Renal cortical epithelial cell (primary cell): ENCODE measurements at places on chromosomes 7 and 10.

GRCh38 chr10:15796098-15796759 lies 64.1 kb downstream of the MINDY3 start:
- DNase-seq = no peak

GRCh38 chr10:18539335-18539734 lies 112.1 kb downstream of the NSUN6 start:
- DNase-seq = no peak

- no peak for DNase-seq
Measured at GRCh38 chr7:7426676-7427075, 109.0 kb downstream of the COL28A1 start.

GRCh38 chr10:114035791-114036190 lies 7.9 kb upstream of the ADRB1 start:
- no peak for DNase-seq

GRCh38 chr7:40799493-40800403 lies 664.9 kb downstream of the SUGCT start:
- no peak for DNase-seq

- no peak for DNase-seq
Measured at GRCh38 chr7:156017916-156018700, 205.8 kb upstream of the SHH start.

GRCh38 chr7:111820621-111821020 lies 258.3 kb upstream of the IMMP2L start:
- no peak for DNase-seq

- DNase-seq = no peak
Measured at GRCh38 chr10:13916384-13916947, 329.7 kb downstream of the PRPF18 start.

DNA sequence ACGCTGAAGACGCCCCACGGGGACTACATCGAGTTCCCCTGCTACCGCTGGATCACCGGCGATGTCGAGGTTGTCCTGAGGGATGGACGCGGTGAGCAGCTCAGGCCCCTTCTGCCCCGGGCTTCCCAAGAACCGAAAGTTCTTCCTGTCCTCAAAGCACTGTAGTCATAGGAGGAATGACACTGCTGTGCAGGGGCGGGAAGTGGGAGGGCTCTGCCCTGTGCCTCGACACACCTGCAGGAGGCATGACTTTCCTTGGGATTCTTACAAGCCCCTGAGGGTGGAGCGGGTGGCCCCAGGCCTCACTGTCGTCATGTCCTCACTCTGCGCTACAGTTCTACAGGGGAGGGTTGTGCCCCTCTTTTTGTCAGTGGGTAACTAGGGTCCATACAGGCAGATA lies 8.6 kb downstream of the ALOX5 start:
- DNase-seq = no peak

- no peak for DNase-seq
Measured at GRCh38 chr7:131383417-131384285, 56.0 kb downstream of the MKLN1 start.

DNA sequence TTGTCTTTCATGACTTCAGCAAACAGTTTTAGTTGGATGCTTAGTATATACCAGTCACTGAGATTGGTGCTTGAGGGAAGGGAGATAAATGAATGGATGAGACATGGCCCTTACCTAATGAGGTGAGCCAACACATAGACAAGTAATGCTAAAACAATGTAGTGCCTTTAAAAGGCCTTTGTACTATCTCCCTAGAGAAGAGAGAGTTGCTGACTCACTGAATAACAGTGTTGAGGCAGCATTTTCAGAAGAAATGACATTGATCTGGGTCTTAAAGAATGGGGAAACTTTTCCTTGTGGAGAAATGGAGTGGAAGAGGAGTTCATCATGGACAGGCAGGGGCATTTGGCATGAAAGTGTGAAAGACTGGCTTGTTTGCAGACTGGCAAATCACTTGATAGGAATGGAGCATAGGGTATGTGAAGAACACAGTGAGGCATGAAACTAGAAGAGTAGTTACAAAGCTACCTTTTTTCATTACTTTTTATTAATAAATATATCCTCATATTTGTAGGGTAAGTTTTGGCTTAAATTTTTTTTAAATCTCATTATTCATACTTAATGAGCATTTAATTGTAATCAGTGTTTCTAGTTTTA lies 91.2 kb downstream of the KAT6B start:
- DNase-seq = peak; percentile 95

GRCh38 chr10:103281753-103282152 lies 4.8 kb downstream of the INA start:
- DNase-seq = no peak

- DNase-seq = peak; percentile 35
Measured at GRCh38 chr10:58399410-58399809, 14.2 kb downstream of the TFAM start.

DNA sequence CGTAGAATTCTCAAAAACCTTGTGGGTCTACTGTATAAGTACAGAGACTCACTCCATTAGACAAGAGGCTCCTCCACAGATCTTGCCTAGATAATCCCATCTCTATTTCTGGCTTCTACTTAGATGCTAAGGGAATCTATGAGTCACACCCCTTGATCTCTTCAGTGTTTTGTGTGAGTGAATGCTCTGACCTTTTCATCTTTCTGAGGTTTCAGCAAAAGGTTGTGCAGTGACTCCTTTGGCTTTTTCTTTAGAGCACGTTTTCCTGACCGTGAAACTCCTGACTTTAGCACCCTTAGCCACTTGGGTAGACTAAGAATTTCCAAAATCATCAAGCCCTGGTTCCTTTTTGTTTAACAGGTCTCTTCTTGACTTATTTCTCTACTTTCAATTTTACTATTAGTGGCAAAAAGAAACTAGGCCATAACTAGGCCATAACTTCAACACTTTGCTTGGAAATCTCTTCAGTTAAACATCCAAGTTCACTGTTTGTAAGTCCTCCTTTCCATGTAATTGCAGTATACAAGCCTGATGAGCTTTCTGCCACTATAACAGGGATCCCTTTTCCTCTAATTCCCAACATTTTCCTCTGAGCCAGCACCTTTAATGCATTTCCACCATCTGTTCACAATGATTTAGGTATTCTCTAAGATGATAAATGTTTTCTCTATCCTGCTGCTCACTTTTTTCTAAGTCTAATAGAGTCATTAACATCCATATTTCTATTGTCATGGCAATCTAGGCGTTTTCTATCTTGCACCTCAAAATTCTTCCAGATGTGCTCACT lies 19.4 kb downstream of the COPG2 start:
- peak; percentile 66 for DNase-seq

DNA sequence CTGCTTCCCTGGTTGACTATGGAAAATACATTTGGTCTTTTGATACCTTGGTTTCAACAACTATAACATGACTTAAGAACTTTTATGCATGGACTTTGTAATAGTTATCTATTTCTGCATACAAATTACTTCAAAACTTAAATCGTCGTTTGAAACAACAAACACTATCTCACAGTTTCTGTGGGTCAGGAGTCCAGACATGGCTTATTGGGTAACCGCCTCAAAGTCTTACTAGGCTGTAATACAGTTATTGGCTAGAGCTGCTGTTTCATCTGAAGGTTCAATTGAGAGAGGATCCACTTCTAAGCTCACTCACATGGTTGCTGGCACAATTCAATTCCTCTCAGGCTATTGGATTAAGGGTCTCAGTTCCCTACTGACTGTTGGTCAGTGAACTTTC lies 135.1 kb downstream of the LYZL1 start:
- DNase-seq = no peak

DNA sequence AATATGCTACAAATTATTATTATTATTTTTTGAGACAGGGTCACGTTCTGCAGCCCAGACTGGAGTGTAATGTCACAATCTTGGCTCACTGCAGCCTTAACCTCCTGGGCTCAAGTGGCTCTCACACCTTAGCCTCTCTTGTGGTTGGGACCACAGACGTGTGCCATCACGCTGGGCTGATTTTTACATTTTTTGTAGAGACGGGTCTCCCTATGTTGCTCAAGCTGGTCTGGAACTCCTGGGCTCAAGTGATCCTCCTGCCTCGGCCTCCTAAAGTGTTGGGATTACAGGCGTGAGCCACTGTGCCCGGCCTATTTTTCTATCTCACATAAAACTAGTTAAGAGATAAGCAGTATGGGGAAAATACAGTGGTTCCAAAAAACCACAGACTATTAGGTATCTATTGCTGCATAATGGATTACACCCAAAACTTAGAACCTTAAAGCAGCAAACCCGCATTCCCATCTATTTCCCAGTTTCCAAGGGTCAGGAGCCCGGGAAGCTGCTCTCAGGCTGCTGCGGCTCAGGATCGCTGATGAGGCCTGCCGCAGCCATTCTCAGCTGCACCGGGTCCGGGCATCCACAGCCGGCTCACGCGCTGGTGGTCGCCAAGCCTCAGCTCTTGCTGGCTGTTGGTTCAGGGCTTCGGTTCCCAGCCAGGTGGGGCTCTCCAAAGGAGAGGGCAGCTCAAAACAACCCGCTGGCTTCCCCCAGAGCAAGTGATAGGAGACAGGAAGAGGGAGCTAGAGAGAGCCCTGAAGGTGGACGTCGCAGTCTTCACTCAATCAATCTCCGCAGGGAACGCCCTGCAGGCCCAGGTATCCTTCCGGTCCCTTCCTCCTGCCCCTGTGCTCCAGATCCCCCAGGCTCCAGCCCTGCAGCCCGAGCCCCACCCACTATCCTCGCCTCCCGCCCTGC lies 128.2 kb downstream of the UBE2H start:
- peak; percentile 47 for DNase-seq

- DNase-seq = no peak
Measured at GRCh38 chr10:114819322-114819721, 2.3 kb upstream of the FHIP2A start.

DNA sequence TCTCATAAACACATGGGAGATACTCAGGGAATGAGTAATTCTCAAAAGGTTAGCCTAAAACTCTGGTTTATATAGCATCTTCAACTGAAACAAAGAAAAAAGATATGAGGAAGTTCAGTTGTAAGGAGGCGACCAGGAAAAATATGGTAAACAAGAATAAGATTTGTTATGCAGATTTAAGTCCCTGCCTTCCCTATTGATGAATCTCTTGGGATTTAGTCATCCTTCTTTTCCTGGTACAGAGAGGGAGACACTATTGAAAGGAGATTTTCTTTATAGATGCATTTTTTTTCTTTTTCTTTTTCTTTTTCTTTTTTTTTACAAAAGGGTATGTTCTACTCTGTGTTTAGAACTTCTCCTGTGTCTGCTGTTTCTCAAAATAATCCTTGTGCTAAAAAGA lies 557.5 kb downstream of the DNAJB9 start:
- no peak for DNase-seq

- no peak for DNase-seq
Measured at GRCh38 chr10:129970465-129971364, 6.6 kb upstream of the EBF3 start.

GRCh38 chr10:639751-640672 lies 49.5 kb downstream of the DIP2C start:
- DNase-seq = no peak

DNA sequence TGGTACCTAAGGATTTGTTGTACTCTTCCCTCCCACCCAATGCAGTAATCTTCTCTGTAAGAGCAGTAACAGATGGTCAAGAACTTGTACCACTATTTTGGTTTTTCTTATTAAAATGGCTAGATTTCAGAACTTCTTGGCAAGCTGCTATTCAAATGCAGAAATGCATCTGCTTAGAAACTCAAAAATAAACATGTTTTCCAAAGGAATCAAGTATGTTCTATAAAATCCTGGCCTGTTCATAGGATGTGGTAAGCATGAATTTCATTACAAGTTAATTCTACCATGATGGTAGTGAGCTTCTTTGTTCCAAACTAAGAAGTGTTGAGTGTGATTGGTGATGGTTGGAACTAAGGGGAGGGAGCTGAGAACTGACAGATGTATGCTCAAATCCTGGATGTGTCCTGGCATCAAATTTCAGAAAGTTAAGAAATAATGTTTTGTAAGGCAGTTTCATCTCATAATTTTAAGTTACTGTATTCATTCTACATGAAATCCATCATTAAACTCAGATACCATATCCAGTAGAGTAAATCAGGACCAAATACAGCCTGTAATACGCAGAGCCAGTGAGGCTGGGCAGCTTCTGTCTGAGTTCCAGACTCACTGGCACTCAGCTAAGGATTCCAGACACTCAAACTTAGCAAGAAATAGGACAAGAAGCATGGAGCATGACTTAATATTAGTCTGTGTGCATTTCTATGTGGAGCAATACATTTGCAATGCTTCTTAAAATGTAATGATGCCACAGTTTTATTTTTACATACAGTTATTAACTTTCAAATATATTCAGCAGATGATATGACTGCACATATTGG lies 119.6 kb downstream of the TES start:
- no peak for DNase-seq

DNA sequence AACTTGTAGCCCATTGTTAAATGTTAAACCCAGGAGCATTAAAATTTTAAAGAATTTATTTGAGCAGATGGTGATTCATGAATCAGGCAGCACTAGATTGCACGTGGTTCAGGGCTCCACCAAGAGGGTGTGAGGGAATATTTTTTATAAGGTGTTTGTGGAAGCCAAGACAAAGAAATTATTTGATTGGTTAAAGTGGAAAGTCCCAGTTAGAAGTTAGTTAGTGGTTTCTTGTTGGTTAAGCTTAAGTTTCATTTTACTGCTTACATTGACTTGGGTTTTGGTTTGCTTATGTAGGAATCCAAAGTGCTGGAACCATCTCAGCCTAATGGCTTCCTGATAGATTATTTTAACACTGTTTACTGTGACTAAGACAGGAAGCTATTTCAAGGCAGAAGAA lies 906.2 kb downstream of the LRMDA start:
- peak; percentile 88 for DNase-seq

DNA sequence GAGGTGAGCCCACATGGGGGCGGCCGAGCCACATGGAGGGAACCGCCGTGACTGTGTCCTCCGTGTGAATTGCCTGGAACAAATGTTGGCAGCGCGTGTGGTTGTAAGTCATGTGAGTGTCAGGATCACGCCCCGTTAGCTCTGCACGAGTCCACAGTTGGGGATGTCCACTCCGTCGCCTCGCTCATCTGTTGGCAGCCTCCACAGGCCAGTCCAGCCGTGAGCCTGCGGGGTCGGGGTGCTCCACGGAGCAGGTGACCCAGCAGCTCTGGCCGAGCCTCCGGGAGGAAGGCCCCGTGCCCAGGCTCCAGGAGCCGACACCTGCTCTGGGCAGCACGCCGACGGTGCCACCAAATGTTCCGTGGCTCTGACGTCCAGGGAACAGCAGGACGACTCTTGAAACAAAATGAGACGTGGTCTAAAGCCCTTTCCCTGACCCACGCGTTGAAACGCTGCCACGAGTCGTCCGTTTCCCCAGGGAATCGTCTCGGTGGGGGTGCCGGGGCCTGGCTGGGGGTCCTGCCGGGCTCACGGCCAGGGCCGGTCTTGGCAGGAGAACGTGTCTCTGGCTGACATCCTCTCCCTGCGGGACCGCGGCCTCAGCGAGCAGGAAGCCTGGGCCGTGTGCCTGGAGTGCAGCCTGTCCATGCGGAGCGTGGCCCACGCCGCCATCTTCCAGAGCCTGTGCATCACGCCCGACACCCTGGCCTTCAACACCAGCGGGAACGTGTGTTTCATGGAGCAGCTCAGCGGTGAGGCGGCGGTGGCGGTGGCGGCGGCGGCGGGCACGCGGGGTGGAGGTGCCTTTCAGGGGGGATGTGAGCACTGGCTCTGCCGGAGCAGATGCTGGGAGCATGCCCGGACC lies 7.0 kb downstream of the KNDC1 start:
- DNase-seq = no peak

DNA sequence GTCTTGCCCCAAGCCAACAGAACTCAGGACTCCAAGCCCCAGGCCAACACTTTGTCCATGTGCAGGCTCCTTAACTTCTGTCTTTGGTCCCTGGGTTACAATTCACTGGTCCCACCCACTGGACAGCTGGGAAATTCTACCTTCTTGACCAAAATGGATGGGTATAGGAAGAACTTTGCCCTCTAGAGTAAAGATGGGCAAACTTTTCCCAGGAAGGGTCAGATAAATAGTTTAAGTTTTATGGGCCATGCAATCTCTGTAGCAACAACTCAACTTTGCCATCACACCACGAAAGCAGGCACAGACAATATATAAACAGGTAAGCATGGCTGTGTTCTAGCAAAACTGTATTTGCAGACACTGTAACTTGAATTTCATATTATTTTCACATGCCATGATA lies 147.1 kb downstream of the PLXNA4 start:
- peak; percentile 13 for DNase-seq
